ENCODE measurements at places on chromosomes 1 and 21.

DNA sequence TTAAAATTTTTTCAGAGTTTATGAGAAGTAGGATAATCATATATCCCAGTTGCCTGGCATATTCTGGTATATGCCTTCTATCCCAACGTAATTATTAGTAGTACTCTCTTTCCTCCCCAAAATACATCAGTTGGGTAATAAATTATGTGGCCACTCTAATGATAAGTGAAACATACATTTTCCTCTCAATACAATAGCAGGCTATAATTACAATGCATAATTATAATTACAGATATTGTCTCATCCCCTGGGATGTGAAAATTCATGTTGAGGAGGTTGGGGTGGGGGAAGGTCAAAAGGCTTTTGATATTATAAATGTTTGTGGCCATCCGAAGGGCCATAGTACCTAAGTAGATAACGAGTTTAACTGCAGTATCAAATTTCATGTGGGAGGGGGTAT is 277.1 kb downstream of the ST6GALNAC3 start:
- DNase-seq, result no peak

DNA sequence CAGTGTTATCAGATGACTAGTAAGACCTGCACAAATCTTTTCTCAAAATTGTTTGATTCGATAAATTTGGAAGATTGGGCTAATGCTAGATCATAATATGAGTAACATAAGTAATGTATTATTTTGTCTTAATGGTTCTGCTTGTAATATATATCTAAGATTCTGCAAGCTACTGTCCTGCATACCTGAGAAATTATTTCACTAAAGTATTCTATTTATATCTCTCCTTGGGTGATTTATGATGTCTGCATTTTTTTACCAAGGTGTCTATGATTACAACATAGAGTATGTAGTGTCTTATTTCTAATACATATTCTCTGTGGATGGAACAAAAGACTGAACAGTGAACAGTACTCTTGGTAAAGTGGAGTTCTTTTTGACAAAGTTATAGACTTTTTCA is 166.6 kb downstream of the CLEC20A start:
- DNase-seq, result no peak

GRCh38 chr1:156540955-156541354 is 31.4 kb downstream of the IQGAP3 start:
- no peak for DNase-seq

- peak; percentile 26 for DNase-seq
Observed at GRCh38 chr21:44874497-44875315, 1.2 kb upstream of the PTTG1IP start.

DNA sequence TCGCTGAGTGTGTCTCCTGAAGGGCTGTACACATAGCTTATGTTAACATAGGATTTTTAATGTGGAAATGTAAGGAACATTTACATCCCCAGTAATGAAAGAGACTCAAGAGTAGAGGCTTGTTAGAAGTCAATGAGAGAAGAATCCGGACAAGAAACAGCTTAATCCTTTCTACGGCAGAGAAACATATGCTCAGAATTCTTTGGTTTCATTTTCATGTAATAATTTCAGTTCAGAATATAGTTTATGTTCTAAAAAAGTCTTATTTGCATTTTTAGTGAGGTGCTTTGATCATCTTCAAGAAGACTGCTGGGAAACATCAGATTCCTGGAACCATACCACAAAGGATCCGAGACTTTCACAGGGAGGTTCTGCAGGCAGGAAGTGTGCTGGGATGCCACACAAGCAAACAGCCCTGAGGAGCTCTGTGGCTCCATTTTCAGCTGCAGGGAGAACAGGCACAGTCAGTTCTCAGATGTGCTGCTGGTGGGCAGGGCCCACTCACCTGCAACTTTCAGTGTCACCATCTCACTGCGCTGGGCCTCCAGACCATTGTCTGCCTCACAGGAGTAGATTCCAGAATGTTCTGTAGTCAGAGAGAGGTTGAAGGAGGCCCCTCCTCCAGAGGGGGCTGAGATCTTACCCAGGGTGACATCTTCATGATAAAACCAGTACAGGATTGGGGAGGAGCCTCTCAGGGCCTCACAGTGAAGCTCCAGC is 28.4 kb downstream of the FCRL5 start:
- no peak for DNase-seq

DNA sequence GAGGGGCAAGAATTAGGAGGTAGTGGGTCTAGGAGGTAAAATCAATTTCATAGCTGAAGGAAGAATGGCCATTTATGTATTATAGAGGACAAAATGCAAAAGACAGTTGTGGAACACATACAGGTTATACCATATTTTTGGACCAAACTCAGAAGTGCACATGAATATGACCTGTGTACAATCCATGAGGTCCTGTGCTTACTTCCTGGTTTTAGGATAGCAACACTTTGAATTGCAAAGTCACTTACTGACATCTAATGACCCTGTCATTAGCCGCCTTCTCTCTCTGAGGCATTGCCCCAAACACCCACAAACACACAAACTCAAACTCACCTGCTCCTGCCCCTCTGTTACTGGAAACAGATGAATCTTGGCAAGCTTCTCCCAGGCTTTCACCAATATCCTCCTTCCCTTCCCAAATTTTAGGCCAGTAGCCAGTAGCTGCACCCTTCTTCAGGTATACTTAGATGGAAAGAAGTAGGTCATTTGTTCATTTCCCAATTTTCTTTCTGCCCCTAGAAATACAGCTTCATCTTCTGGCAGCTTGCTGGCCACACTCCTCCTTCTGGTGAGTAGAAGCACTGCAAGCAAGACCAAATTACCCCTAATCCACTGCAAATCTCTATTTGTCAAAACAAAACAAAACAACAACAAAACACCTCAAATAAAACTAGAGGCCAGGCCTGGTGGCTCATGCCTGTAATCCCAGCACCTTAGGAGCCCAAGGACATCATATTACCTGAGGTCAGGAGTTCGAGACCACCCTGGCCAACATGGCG is 13.7 kb upstream of the RPL5 start:
- DNase-seq, result no peak

GRCh38 chr1:150109586-150109985 is 40.1 kb upstream of the PLEKHO1 start:
- no peak for DNase-seq

- no peak for DNase-seq
Observed at GRCh38 chr1:47847763-47848162, 149.4 kb downstream of the TRABD2B start.

- no peak for DNase-seq
Observed at GRCh38 chr1:206421616-206422340, 48.5 kb upstream of the IKBKE start.

DNA sequence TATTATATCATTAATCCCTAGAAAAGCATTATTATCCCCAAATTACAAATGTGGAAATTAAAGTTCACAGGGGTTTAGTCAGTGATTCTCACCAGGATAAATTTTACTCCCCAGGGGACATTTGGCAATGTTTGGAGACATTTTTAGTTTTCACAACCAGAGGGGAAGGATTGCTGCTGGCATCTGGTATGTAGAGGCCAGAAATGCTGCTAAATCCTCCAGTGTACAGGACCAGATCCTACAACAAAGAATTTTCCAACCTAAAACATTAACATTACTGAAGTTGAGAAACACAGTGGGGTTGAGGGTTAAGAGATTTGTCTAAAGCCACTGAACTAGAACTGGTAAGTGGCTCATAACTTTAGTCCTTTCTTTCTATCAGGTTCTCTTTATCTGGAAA is 162.0 kb upstream of the SYT6 start:
- DNase-seq, result no peak
